ENCODE measurements at places on chromosomes 2 and 18.
A peak's percentile ranks its signal among the peaks of the same experiment; 100 is the strongest.

- no peak for DNase-seq
These were observed 4.6 kb upstream of the CLK1 start for GRCh38 chr2:200869014-200869413.

- DNase-seq: no peak
These were observed 331.1 kb downstream of the PLCL1 start for GRCh38 chr2:198135481-198135934.

DNA sequence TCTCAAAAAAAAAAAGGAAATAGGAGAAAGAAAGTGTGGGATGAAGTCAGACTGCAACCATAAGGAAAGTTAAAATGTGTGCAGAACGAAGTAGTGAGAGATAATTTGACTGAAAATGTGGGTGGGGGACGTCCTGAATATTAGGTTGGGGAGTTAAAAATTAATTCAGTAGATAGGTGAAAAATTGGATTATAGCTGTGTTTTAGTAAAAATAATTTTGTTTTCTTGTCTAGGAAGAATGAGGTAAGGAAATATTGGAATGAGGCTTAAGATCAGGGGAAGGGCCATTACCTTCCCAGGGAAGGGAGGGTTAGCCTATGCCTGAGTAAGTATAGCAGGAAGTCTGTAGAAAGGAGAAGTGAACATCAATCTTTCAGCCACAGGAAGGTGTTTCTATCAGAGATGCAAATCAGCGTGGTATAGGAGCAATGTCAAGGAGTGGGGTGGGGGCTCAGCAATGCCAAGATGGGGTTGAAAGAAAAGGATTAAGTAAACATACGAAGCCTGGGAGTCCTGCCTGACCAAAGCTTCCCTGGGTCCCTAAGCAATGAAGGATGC is 250.9 kb downstream of the PIEZO2 start:
- DNase-seq: no peak

GRCh38 chr2:100188326-100188725 is 45.9 kb upstream of the AFF3 start:
- no peak for DNase-seq

- no peak for DNase-seq
These were observed 16.4 kb downstream of the TMEM18 start for GRCh38 chr2:660586-661359.

- no peak for DNase-seq
These were observed 108.1 kb upstream of the SIX3 start for GRCh38 chr2:44833171-44834069.

DNA sequence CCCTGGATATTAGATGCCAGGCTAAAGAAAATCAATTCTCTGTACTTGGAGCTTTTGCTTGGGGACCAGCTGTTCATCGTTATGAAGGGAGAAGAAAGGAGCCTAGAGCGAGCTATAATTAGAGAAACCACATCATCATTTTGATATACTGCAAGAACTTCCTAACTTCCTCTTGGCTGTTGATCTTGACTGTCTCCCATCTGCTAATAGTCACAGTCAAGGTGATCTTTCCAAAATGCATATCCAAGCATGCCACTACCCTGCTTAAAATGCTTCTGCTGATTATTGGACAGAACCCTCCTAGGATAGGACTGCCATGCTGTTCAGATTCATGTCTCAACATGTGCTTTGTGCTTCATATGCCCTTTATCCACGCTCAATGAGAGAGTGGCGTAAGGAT is 54.8 kb downstream of the RAPGEF4 start:
- peak; percentile 51 for DNase-seq

DNA sequence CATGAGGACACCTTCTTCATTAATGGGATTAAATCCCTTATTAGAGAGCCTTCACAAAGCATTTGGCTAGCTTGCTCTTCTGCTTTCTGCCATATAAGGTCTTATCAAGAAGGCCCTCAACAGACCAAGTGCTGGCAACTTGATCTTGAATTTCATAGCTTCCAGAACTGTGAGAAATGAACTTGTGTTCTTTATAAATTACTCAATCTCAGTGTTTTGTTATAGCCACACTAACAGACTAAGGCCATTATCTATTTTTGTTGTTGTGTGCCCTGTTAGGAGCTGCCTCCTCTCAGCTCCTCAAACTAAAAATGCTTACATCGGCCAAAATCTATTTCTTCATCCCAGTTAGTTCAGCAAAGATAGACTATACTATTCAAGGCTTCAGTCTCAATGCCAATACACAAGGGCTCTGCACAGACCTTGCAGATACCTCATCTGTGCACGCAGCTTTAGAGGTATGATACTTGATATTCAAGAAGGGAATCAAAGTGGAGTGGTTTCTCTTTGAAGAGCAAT is 182.9 kb downstream of the GPD2 start:
- DNase-seq: no peak

DNA sequence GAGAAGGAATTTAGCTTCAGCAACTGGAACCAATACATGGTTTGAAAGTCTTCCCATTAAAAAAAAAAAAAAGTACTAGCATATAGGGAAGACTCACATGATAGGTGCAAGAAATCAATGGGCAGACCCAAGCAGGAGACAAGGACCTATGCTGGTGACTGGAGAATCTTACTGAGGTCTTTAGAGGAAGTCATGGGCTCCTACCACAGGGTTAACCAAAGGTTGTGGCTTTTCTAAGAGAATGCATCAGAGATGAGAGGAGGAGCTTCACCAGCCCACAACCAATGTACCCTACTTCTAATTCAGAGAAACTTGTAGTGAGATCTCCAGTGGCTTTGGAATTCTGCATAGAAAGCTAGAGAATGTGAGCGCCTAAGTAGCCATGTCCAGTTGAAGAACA is 207.4 kb downstream of the NCKAP5 start:
- no peak for DNase-seq

GRCh38 chr2:96895746-96896651 is 26.1 kb upstream of the SEMA4C start:
- peak; percentile 65 for DNase-seq

DNA sequence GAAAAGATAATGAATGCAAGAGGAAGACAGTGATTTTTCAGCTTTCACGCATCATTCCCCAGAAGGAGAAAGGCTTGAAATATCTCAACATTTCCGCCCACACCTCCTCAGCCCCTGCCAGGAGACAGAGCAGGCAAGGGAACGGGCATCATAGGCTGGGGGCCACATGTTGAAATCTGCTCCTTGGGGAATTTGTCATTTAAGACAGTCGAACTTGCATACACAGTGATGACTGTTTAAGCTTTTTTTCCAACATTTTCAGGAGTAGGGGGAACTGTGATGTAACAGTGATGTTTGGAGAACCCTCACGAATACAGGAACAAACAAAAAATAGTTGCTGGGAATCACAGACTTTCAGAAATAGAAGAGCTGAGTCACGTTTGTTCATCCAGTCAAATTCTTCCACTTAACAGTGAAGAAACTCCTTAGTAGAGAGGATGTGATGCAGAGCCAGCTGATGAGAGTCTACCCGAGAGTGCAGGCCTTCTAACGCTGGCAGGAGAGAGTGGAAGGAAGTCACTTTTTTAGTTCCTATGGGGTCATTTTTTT is 266.8 kb downstream of the ALPK2 start:
- no peak for DNase-seq

GRCh38 chr2:178238750-178239149 is 44.4 kb downstream of the OSBPL6 start:
- DNase-seq: no peak

GRCh38 chr2:204131621-204132020 is 195.1 kb downstream of the ICOS start:
- DNase-seq: no peak

DNA sequence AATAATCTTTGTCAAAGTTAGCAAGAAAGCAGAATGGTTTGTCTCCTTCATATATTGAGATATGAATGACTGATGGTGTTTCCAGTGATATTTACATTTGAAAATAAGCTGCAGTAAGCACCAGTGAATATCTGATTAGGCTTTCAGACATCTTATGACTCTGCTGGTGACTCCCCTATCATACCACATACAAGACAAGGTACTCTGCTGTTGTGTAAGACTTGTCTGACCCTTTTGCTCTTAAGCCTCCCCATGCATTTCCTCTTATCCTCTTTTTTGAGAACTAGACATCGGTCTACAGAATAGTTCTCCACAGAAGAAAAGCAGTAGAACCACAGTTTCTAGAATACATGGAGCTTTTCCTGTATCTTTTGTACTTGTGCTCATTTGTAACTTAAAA is 9.3 kb downstream of the POLI start:
- no peak for DNase-seq

GRCh38 chr2:6810961-6811360 is 54.7 kb downstream of the CMPK2 start:
- no peak for DNase-seq

GRCh38 chr2:73103018-73103542 is 9.7 kb downstream of the RAB11FIP5 start:
- DNase-seq: no peak

DNA sequence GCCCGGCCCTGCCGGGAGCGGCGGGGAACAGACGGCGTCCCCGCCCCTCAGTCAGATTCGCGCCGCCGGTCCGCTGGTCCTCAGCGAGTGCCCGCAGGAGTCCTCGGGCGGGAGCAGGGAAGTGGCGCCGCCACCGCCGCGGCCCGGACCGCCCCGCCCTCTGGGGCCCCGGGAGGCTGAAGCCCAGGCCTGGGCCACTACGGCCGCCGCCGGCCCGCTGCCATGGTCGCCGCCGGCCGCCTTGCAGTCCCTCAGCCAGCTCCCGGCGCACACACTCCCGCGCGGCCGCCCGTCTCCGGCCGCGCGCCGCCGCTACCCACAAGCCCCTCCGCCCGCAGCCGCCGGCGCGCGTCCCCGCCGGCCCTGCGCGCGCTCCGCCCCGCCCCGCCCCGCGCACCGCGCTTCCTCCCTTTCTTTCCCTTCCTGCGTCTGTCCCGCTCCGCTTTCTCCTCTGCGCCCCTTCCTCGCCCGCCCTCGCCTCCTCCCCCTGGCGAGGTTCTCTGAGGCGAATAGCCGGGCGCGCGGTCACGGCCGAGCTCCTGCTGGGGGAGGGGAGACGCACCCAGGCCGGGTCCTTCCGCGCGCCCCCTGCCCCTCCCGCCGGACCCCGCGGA is at the start of gene ROCK2:
Gene ROCK2 (minus strand): TSS at position 295 of the 614 bp plus-strand sequence. CDS start 500 bp downstream, outside the sequence.
- peak; percentile 81 for DNase-seq

DNA sequence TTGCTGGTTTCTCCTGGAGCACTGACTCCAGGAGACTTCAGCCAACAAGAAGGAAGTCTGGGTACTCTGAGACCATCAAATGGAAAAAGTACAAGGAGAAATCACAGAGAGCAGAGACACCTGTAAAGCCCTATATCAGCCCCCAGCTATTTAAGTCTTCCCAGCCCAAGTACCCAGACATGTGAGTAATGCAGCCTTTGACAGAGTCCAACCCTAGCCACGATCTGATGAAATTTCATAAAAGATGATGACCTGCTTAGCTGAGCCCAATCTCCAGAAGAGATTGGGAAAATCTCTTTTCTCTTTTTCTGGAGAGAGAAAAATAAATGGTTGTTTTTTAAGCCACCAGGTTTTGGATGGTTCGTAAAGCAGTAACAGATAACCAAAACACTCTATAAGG is 196.6 kb downstream of the NBAS start:
- DNase-seq: no peak

- no peak for DNase-seq
These were observed 801.3 kb downstream of the ERBB4 start for GRCh38 chr2:211737282-211737681.

GRCh38 chr18:12656938-12657683 is 796 bp downstream of the SPIRE1 start:
- DNase-seq: no peak

DNA sequence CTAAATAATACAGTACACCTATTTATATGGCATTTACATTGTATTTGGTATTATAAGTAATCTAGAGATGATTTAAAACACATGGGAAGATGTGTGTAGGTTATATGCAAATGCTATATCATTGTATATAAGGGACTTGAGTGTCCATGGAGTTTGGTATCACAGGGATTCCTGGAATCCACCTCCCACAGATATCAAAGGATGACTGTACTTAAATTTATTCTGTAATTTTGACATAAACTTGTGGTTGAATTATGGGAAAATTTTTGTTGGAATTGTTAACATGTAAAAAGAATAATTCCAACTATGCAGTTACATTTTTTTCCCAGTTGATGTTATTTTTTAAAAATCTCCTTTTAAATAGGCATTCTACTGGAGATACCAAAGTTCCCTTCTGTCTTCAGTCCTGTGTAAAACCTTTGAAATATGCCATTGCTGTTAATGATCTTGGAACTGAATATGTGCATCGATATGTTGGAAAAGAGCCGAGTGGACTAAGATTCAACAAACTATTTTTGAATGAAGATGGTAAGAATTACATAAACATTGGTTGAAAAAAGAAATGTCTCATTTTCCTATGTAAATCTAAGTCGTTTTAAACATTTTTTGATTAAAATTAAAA is 24.1 kb downstream of the GLS start:
- DNase-seq: no peak

- DNase-seq: peak; percentile 74
These were observed 108.6 kb downstream of the COMMD1 start for GRCh38 chr2:62014102-62014501.

DNA sequence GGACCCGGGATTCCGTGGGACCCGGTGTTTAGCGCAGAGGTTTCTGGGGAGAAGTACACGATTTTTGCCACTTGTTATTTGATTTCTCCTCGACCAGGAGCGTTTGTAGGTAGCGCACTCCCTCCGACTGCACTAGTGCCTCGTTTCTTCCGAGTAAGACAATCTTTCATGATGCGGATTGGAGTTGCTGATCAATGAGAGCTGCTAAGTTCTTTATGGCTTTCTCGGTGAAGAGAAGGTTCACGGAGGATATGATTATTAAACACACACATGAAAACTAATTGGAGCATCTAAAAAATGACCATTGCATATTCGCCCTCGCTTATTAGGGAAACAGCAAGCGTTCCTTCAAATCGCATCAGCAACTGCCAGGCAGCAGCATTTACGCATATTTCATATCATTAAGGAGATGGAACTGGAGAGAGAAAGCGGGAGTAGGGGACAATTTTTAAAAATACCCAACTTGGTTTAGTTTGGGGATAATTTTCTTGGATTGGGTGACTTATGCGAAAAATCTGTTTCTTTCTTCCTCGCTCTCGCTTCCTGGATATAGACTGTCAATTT is 616 bp downstream of the EML6 start:
- peak; percentile 23 for DNase-seq

GRCh38 chr2:73933194-73933593 is 6.5 kb downstream of the DGUOK start:
- DNase-seq: no peak

DNA sequence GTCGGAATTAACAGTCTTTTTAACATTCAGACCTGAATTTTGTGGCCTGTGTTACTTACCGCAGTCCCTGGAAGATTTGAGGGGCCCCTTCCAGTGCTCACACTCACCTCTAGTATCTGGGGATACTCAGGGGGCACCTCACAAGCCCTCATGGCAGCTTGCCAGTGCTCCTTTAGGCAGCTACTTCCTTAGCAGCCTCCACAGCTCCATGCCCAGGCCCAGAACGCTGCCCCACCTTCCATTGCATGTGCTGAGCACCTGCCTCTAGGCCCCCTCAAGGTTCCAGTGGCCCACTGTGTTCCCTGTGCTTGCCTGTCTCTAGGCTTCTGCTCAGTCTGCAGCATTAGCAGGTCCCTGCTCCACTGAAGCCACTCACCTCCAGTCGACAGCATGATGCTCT is 30.0 kb upstream of the PLA2R1 start:
- no peak for DNase-seq
